ENCODE measurements at places on chromosomes 11 and 22. TPM values are rescaled to one million over a fixed set of nuclear protein-coding genes. Genes with fewer than 3 reads are reported as not detected.

DNA sequence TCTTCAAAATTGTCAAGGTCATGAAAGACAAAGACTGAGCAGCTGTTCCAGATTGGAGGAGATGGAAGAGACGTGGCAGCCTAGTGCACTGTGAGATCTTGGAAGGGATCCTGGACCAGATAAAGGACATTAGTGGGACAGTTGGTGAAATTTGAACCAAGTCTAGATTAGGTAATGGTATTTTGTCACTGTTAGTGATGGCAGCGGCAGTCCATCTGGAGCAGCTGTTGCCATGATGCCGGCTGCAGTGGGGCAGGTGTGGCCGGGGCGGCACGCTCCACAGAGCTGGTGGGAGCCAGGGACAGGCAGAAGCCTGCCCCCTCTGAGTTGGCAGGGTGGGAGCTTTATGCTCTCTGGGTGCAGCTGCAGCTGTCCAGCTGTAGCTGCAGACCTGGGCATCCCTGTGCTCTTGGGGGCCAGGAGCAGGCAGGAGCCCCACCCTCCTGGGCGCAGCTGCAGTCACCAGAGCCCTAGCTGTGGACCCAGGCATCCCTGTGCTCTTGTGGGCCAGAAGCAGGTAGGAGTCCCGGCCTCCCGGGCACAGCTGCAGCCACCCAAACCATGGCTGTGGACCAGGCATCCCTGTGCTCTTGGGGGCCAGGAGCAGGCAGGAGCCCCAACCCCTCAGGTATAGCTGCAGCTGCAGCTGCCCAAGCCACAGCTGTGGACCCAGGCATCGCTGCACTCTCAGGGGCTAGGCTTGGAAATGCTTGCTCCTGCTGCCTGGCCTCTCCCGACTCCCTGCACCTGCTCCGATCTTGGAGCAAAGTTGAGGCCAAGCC, 20.7 kb downstream of the DIXDC1 start:
- H3K27me3 ChIP-seq = no peaks in the 10 kb centered on the region
- H3K36me3 ChIP-seq = no peaks in the 10 kb centered on the region
- DNase-seq = no peak
- H3K4me3 ChIP-seq = no peak overlapping the region

GRCh38 chr11:128188346-128189004, 398.9 kb downstream of the ETS1 start:
- H3K27me3 ChIP-seq = no peaks in the 10 kb centered on the region
- H3K27ac ChIP-seq = no peak overlapping the region
- H3K36me3 ChIP-seq = no peaks in the 10 kb centered on the region
- no peak overlapping the region for H3K4me3 ChIP-seq

GRCh38 chr22:24284747-24285203, 14.1 kb downstream of the SPECC1L start:
- no peaks in the 10 kb centered on the region for H3K36me3 ChIP-seq
- no peaks in the 10 kb centered on the region for H3K27me3 ChIP-seq
- H3K4me1 ChIP-seq = peaks cover 15% of the 10 kb centered on the region
- H3K27ac ChIP-seq = 0 out of 2 replicates have a peak overlapping the region, but pooled peaks have one; percentile 10
- H3K4me3 ChIP-seq = no peak overlapping the region

- no peaks in the 10 kb centered on the region for H3K27me3 ChIP-seq
- no peaks in the 10 kb centered on the region for H3K36me3 ChIP-seq
- H3K4me3 ChIP-seq = no peak overlapping the region
- 0 out of 2 replicates have a peak, but pooled peaks cover 3% of the 10 kb centered on the region for H3K4me1 ChIP-seq
Measured at GRCh38 chr11:46597155-46597554, 3.3 kb upstream of the AMBRA1 start.

DNA sequence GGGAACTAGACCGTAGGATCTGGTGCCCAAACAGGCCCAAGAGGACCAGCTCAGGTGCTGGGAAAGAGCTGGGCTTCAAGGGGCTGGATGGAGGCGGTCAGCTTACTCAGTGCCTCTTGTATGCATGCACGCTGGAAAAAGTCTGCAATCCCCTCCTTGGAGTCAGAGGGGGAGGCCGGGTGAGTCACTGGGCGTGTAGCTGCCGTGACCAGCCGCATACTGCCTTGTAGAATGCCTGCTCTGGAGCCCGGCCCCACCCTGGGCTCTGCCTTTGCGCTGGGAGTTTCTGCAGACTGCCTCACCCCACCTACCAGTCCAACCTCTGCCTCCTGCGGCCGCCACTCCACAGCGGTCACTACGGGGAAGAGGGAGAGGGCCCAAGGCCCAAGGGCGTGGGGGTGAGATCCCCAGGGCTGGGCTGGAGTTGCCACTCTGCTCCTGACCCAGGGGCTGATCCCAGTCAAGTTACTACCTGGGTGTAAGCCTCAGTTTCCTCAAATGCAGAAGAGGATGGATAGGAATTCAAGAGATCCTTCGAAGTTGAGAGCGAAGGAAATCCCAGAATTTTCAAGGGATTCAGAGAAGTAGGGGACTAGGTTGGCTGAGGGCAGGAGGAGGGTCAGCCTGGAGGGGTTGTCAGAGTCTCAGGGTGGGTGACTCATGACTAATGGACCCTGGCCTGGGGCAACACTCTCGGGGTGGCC, 4.2 kb downstream of the MRGPRF start:
- no peak overlapping the region for H3K27ac ChIP-seq
- no peaks in the 10 kb centered on the region for H3K36me3 ChIP-seq
- DNase-seq = no peak
- H3K27me3 ChIP-seq = peaks cover 4% of the 10 kb centered on the region

GRCh38 chr11:67404515-67405195, 772 bp downstream of the TBC1D10C start:
- peak overlapping the region; percentile 82 for H3K4me3 ChIP-seq
- peaks cover 6% of the 10 kb centered on the region for H3K36me3 ChIP-seq

DNA sequence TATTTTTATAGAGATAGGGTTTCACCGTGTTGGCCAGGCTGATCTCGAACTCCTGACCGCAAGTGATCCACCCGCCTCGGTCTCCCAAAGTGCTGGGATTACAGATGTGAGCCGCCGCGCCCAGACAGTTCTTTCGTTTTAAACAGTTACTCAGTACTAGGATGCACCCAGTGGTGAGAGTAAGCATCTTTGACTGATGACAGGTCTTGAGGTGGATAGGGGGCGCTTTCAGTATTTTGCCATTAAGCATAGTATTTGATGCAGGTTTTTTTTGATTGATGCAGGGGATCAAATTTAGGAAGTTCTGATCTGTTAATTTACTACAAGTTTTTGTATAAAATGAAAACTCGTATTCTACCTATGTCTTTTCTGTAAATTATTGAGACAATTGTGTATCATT, 13.2 kb upstream of the TRIM34 start:
- no peaks in the 10 kb centered on the region for H3K4me1 ChIP-seq
- no peak for DNase-seq
- H3K36me3 ChIP-seq = no peaks in the 10 kb centered on the region
- no peak overlapping the region for H3K4me3 ChIP-seq

GRCh38 chr11:94151903-94152677, 23.4 kb downstream of the PANX1 start:
- H3K4me3 ChIP-seq = no peak overlapping the region
- no peak overlapping the region for H3K27ac ChIP-seq
- peaks cover 5% of the 10 kb centered on the region for H3K36me3 ChIP-seq
- no peak for DNase-seq
- peaks cover 16% of the 10 kb centered on the region for H3K4me1 ChIP-seq

DNA sequence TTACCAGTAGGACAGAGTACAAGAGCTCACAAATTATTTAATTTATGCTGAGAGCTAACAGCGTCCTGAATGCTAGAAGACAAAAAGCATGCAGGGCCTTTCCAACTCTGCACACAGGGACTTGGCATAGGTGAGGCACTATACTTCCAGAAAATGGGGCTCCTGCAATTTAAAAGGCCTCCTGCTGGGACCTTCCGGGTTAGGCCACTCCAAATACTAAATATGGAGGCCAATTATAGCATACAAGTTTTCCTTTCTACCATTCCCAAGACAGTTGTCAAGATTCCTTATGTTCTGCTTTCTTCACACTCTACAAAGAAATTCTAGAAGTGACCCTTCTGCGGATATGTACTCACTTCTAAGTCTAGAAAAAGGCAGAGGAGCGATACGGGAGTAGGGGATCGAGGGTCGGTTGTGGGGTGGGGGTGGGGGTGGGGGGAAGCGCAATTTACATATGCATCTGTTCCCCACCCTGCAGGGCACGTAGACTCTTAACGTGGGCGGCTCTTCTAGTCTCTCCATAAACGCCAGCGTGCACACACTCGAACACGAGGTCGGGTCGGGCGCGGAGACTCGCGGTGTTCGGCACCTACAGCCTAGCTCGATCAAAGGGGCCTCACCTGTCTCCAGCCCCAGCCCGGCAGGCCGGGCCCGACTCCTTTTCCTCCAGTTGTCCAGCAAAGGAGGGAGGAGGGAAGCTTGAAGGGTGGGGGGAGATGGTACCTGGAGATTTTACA, 728 bp downstream of the DCUN1D5 start:
- peak overlapping the region; percentile 96 for H3K4me3 ChIP-seq
- H3K36me3 ChIP-seq = no peaks in the 10 kb centered on the region
- no peaks in the 10 kb centered on the region for H3K4me1 ChIP-seq
- no peak for DNase-seq
- peak overlapping the region; percentile 81 for H3K27ac ChIP-seq

- no peak overlapping the region for H3K27ac ChIP-seq
- no peaks in the 10 kb centered on the region for H3K4me1 ChIP-seq
- no peaks in the 10 kb centered on the region for H3K27me3 ChIP-seq
- no peak for DNase-seq
- H3K36me3 ChIP-seq = no peaks in the 10 kb centered on the region
- no peak overlapping the region for H3K4me3 ChIP-seq
Measured at GRCh38 chr11:115741376-115742107, 237.3 kb upstream of the CADM1 start.

DNA sequence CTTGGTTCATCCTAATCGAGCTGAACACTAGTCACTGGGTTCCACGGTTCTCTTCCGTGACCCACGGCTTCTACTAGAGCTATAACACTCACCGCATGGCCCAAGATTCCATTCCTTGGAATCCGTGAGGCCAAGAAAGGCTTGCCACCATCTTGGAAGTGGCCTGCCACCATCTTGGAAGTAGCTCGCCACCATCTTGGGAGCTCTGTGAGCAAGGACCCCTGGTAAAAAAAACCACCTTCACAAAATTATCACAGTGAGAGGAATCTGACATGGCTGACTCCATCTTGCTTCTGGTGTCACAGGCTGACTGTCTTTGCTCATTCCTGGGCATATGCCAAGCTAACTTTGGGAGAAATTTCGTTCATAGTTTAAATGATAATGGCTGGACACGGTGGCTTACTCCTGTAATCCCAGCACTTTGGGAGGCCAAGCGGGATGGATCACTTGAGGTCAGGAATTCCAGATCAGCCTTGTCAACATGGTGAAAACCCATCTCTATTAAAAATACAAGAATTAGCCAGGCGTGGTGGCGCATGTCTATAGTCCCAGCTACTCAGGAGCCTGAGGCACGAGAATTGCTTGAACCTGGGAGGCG, 18.9 kb upstream of the KCTD14 start:
- DNase-seq = no peak
- H3K4me1 ChIP-seq = peaks cover 7% of the 10 kb centered on the region
- H3K27me3 ChIP-seq = no peaks in the 10 kb centered on the region
- no peaks in the 10 kb centered on the region for H3K36me3 ChIP-seq
- H3K4me3 ChIP-seq = no peak overlapping the region
- no peak overlapping the region for H3K27ac ChIP-seq

GRCh38 chr11:111697933-111698371, 68.2 kb downstream of the PPP2R1B start:
- peaks cover 14% of the 10 kb centered on the region for H3K4me1 ChIP-seq
- H3K36me3 ChIP-seq = no peaks in the 10 kb centered on the region
- H3K27ac ChIP-seq = peak overlapping the region; percentile 41
- H3K4me3 ChIP-seq = no peak overlapping the region
- H3K27me3 ChIP-seq = no peaks in the 10 kb centered on the region
- DNase-seq = peak; percentile 23

DNA sequence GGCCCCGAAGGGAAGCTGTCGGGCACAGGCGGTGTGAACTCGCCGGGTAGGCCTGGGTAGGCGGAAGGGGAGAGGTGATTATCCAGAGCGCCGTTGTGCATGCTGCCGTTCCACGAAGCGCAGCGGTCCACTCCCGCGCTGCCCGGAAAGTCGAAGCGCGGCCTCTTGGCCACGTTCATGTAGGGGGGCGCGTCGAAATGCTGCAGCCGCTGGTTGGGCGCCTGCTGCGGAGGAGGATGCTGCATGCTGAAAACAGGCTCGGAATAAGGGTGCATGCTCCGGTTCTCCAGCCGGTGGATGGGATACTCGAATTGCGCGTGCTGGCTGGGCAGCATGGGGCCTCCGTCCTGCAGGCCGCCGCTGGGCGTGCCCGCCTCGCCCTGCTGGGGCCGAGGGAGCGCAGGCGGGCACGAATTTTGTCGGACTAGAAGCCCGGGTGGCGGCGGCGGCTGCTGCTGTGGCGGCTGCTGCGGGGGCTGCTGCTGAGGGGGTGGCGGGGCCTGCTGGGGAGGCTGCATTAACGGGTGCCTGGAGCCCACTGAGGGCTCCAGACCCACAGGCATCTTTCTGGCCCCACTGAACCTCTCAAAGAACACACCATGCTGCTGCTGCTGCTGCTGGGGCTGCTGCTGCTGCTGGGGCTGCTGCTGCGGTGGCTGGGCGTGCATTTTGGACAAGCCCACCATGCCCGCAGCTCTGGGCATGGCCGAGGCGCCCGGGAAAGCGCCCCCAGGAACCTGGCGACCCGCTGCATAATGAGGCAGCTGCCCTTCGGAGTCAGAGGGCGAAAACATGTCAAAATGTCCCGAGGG, 2.3 kb downstream of the MN1 start:
- no peaks in the 10 kb centered on the region for H3K36me3 ChIP-seq
- H3K27me3 ChIP-seq = peaks cover 6% of the 10 kb centered on the region
- no peak for DNase-seq
- H3K4me3 ChIP-seq = no peak overlapping the region
- H3K4me1 ChIP-seq = no peaks in the 10 kb centered on the region
- H3K27ac ChIP-seq = no peak overlapping the region

PACS1 gene
- total RNA-seq = 71.9 TPM

HPX gene
- total RNA-seq = 2.1 TPM

CLDN5 gene
- total RNA-seq = not detected

CYTH4 gene
- 26.0 TPM for total RNA-seq

MMP13 gene
- total RNA-seq = not detected

SCGB2A2 gene
- total RNA-seq = not detected

MUC5AC gene
- not detected for total RNA-seq

LGR4 gene
- total RNA-seq = not detected

TSGA10IP gene
- total RNA-seq = not detected

SNX32 gene
- total RNA-seq = 0.41 TPM

CCDC89 gene
- total RNA-seq = not detected
